ENCODE measurements at places on chromosomes 13 and 19.

DNA sequence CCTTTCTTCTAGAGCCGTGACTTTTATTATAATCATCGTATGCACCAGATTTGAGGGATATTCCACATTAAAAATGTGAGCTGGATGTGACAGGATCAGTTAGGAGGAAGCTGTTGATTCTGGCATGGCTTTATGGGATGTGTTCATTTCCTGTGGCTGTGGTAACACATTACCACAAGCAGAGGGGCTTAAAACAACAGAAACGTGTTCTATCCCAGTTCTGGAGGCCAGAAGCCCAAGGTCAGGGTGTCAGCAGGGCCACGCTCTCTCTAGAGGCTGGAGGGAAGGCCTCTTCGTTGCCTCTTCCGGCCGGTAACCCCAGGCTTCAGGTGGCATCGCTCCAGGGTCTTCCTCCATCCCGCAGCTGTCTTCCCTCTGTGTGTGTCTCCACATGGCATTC, 14.5 kb downstream of the MED25 start:
- no peak for DNase-seq

GRCh38 chr13:30142486-30143211, 164.7 kb downstream of the KATNAL1 start:
- DNase-seq, result no peak

DNA sequence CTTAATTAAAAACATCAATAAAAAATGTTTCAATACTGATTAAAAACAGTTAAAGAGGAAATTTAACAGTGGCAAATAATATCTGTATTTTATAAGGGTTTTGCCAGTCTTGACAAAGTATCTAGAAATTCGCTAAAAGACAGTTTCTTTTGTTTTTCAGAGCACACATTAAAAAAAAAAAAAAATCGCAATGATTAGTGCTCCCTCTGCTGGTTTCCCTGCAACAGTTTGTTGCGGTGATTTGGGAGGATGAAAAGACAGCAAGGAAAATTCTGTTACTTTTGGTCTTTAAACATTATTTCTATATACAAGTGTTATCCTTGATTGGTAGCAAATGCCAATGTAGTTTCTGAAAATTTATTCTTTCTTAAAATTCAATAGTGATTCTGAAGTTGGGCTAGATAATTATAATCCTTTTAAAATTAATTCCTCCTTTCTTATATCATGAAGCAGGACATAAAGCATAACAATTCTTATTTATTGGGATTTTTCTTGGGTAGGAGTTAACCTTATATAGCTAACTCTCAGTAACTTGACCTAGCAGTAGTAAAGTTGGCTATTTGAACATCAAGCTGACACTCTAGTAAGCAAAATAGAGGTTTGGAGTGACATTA, 23.1 kb upstream of the SPRY2 start:
- no peak for DNase-seq

DNA sequence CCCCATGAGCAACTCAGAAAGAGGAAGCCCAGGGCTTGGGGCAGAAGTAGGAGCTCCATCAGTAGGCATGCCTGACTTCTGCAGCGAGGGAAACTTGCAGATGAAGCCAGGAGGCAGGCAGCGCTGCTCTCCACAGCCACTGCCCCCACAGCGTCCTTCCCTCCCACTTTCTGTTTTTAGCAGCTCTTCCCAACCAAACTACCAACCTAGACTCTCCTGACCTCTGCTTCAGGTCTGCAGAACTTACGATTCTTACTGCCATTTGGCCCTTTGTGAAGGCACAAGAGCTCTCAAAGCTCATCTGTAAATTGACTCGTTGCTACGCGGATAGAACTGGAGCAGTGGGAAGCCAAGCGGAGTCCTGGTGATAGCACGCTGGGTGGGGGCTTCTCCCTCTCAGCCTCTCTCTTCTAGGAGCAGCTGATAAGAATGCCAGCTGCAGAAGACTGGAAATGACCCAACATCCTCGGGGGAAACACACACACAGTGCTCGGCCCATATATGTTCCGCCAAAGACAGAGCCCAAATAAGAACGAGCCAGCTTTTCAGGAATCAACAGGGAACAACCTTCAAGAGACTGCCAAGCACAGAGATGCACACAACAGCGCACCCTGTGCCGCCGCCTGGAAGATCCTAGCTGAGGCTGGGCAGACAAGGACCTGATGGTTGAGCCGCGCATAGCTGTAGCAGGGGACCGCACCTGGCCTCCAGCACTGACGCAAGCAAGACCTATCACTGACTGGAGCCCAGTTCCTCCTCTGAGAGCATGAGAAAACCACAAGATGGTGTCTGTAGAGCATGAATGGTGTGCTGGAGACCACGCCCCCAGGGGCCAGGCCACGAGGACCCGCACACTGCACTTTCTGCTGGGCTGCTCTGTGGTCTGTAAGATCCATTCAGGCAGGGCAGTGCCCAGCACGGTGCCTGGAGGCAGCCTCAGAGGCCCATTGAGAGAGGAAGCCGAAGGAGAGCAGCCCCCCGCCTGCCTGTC, 15.9 kb upstream of the SLC35E1 start:
- DNase-seq, result no peak

GRCh38 chr13:70842062-70842644, 733.9 kb upstream of the KLHL1 start:
- no peak for DNase-seq

GRCh38 chr13:108070491-108070890, 144.8 kb downstream of the LIG4 start:
- DNase-seq, result no peak

- no peak for DNase-seq
Measured at GRCh38 chr19:18519962-18520847, 1.7 kb downstream of the ELL start.

- DNase-seq, result no peak
Measured at GRCh38 chr19:16134510-16134909, 9.0 kb upstream of the HSH2D start.

All from activated CD8-positive, alpha-beta memory T cell treated with anti-CD3 and anti-CD28 coated beads for 48 hours (primary cell).